ENCODE measurements at places on chromosomes 2 and 18. TPM values are rescaled to one million over a fixed set of nuclear protein-coding genes. Genes with fewer than 3 reads are reported as not detected.

DTNB gene
- polyA plus RNA-seq, result 29.5 TPM

SKA1 gene
- 5.2 TPM for polyA plus RNA-seq

TMEM247 gene
- not detected for polyA plus RNA-seq

CDH19 gene
- 0.35 TPM for polyA plus RNA-seq

PCARE gene
- 0.04 TPM for polyA plus RNA-seq

KIAA2012 gene
- 1.5 TPM for polyA plus RNA-seq

RNF144A gene
- polyA plus RNA-seq, result 35.4 TPM

CXCR1 gene
- 0.04 TPM for polyA plus RNA-seq

WIPF1 gene
- polyA plus RNA-seq, result 32.5 TPM

RAD51AP2 gene
- polyA plus RNA-seq, result 0.84 TPM

ORC2 gene
- polyA plus RNA-seq, result 39.9 TPM

PSMA8 gene
- polyA plus RNA-seq, result not detected

CROCC2 gene
- polyA plus RNA-seq, result 3.3 TPM

IL18RAP gene
- polyA plus RNA-seq, result 1.6 TPM

MBD2 gene
- 86.9 TPM for polyA plus RNA-seq

TUBA3E gene
- polyA plus RNA-seq, result not detected

CPO gene
- polyA plus RNA-seq, result 0.43 TPM

Measured in right lung (tissue), 10 donors.